Activated T-cell treated with anti-CD3 and anti-CD28 coated beads for 48 hours (primary cell): ENCODE measurements at places on chromosomes 16 and 17.

DNA sequence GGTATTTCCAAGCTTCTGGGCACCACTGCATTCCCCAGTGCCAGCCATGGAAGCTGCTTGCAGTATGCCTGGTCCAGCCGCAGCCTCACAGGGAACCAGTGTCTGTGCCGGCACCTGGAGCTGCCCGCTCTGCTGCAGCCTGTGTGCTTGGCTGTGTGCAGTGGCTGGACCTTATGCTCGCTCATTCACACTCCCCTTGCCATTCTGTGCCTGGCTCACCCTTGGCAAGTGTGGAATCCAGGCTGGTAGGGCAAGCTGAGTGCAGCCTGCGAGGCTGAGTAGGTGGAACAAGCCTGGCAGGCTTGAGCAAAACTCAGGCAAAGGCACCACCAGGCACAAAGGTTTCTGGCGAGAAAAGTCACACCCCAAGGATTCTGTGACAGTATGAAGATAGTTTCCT lies 144.0 kb downstream of the MYO1D start:
- no peak for DNase-seq

DNA sequence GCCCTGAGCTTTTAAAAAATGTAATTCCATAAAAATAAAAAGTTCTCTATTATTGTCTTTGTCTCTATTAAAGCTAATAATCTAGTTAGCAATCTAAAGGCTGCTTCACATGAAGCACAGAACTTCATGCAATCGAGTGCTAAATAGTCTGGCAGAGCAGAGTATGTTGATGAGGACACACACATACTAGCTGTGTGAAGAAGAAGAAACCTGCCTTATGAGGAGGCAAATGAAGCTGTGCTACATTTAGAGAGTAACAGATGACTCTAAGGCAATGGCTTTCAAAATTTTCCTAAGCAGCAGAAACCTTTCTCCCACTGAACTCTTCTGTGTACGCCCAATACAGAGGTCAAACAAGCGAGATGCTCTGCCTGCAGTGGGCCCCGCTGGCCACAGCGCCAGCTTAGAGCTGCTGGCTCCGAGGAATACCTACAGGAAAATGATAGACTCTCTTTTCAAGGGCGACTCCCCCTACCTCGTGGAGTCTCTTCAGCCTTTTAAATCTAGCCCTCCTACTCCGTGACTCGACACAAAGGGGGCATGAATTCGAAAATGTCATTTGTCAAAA lies 39.2 kb downstream of the GNA13 start:
- no peak for DNase-seq

- no peak for DNase-seq
Measured at GRCh38 chr16:31157136-31157535, 7.3 kb upstream of the PRSS36 start.

- no peak for DNase-seq
Measured at GRCh38 chr17:40266882-40267281, 20.8 kb upstream of the CDC6 start.

DNA sequence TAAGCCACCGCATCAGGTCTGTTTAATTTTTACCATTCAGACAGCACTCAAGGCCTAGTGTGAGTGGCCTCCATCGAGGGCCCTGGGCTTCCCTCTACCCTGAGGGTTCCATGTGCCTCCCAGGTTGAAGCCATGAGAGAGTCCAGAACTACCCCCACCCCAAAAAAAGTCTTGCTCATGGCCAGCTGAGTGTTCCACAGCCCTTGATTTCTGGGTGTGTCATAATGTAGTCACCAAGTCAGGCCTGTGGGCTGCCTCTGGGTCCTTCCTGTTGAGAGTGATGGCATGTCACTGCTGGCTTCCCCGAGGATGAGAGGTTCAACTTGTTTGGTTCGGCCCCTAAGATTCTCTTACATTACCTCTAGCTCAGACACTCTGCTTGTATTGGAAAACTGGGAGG lies 100.6 kb downstream of the PITPNC1 start:
- peak; percentile 52 for DNase-seq

GRCh38 chr16:83913245-83913633 lies 14.3 kb downstream of the MLYCD start:
- no peak for DNase-seq

- DNase-seq, result no peak
Measured at GRCh38 chr17:50584749-50585148, 24.2 kb downstream of the CACNA1G start.

GRCh38 chr16:67803894-67804293 lies 2.5 kb downstream of the RANBP10 start:
- no peak for DNase-seq

DNA sequence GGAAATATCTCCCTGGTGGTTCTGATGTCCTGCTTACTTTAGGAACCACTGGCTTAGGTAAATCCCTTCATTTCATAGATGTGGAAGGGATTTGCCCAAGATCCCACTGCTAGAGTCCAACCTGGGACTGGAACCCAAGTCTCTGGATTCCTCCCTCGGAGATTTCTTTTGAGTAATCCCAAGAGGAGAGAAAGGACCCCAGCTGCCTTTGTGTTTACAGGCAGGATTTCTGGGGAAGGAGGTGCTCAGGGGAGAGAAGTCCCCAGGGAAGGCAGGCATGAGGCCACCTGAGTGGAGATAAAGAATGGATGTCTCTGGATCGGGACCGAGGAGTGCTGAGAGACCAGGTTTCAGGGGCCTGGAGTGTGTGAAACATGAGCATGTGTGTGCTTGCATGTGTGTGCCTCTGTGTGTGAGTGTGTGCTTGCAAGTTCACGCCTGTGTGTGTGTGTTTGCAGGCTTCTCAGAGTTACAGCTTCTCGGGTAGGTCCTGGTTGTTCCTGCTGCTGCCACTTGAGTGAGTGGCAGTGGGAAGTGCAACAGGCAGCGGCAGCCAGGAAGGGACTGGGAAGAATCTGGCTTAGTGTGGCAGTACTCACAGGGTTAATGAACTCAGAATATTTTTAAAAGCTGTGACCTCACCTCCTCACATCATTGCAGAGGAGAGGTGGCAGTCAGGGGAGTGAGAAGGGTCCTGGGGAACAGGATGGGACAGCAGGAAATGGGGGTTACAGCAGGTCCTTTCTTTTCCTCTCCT lies 2.2 kb downstream of the KCNH6 start:
- DNase-seq, result no peak

- DNase-seq, result no peak
Measured at GRCh38 chr17:17893801-17894644, 57.2 kb upstream of the SREBF1 start.

GRCh38 chr16:10333321-10334032 lies 52.4 kb upstream of the ATF7IP2 start:
- DNase-seq, result no peak

DNA sequence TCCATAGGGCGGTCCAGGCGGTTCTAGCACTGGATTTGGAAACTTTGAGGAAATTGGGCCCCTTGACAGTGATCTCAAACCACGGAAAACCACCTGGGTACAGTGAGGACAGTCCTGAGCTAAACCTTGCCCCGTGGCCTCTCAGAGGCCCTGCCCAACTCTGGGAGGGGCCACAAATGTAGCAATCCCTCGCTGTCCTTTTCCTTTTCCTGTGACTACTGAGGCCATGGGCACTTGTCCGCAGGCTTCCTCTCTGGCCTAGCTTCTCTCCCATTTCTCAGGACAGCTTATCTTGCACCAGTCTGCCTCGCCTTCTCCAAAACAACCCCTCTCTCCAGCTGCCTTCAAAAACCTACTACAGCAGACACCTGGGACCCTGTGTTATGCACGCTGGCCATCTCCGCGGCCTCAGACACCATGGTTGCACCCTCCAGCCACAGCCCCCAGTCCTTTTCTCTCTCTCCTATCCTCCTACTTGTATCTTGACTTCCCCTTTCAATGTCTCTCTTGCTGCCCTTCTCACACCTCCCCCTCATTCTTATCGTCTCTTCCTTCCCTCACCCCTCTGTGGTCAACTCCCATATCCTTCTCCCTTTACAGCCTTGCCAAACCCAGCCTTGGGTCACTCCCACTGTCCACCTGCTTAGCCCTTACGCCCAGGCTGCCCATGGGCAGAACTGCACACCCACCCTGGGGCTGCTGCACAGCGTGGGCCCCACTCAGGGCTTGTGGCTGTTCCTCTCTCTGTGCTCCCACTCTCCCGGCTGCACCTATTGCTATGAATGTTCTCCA lies 7.6 kb downstream of the SCPEP1 start:
- DNase-seq, result no peak

GRCh38 chr16:54282202-54282927 lies 4.2 kb downstream of the IRX3 start:
- peak; percentile 41 for DNase-seq

GRCh38 chr17:51721730-51722129 lies 436.8 kb downstream of the CA10 start:
- DNase-seq, result no peak

GRCh38 chr17:8871081-8871581 lies 3.7 kb upstream of the PIK3R6 start:
- DNase-seq, result no peak

DNA sequence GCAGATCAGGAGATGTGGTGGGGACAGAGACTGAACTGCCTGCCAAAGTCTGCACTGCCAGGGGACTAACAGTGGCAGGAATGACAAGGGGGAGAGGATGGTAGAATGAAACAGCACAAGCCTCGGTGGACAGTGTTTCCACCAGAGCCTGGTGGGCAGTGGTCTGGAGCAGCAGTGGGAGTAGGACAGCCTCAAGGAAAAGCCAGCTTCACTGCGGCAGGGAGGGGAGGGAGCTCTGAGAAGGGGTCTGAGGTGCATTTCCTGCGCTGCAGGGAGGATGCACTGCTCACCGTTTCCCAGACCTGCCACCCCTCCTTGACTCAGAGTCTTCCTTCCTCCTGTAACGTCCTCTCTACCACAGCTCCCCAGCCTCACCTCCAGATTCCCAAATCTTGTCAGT lies 33.8 kb downstream of the MARCHF10 start:
- no peak for DNase-seq

GRCh38 chr17:41801374-41802271 lies 10.1 kb downstream of the P3H4 start:
- DNase-seq, result peak; percentile 64

- no peak for DNase-seq
Measured at GRCh38 chr16:27792486-27793248, 242.7 kb downstream of the KATNIP start.

GRCh38 chr17:29162909-29163341 lies 17.3 kb downstream of the MYO18A start:
- no peak for DNase-seq

- no peak for DNase-seq
Measured at GRCh38 chr16:980595-980854, 1.0 kb upstream of the SOX8 start.

DNA sequence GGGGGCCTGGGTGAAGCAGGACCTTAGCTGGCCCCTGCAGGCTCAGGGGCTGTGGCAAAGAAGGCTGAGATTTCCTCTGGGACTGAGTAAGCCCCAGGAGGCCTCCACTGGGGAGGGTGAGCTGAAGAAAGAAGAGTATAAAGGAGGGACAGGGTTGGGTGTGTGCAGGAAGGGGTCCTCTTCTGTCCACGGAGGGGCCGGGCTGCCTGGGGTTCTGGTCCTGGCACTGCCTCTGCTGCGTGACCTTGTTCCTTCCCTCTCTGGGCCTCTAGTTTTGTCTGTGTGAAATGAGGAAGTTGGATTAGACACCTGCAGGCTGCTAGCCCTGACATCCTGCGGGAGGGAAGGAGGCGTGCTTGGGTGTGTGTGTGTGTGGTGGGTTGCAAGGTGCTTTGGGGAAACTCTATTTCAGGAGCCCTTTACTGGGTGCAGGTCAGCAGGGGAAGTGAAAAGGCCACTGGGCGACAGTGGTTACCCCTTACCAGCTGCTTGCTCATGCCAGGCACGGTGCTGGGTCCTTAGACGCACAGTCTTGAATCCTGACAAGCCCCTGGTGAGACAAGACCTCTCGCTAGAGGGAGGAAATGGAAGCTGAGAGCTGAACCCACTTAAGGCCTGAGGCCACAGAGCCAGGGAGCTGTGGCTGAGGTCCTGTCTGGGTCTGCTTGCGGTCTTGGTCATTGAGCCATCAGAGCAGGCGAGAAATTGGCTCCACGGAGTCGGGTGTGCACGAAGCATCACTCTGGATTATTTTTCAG lies 60.7 kb downstream of the OR1D5 start:
- DNase-seq, result no peak

- DNase-seq, result peak; percentile 22
Measured at GRCh38 chr16:90057738-90058173, 19.4 kb downstream of the PRDM7 start.

DNA sequence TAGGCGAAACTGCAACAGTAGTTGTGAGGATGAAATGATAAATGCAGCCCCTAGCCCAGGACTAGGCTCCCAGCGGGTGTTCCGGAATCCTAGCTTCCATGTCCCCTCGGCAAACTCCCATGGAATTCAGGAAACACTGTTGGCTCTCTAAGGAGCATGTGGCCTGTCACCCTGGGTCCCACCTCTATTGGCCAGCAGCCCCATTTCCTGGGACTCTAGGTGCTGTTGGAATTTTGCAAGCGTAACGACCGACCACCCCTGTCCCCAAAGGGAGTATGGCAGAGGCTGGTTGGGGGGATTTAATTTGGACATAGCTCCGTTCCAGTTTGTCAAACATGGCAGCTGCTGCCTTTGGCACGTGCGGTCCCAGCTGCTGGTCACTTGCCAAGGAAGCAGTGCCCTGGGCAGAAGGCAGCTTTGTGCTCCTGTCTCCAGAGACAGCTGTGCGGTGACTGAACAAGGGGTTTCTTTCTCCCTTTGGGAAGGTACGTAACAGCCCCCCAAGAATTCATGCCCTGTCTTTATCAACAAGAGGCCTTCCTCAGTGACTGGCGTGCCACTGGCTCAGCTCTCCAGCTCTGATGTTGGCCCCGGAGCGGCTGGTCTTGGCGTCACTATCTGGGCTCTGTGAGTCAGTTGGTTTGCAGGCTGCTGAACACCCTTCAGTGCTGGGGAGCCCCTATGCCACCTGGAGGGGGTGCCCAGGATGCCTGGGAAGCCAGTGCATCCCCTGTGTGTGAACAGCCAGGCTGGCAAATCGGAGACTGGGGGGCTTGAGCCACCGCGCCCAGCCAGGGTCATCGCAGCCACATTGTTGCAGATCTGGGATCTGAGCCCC lies 235.2 kb upstream of the TNRC6C start:
- no peak for DNase-seq

DNA sequence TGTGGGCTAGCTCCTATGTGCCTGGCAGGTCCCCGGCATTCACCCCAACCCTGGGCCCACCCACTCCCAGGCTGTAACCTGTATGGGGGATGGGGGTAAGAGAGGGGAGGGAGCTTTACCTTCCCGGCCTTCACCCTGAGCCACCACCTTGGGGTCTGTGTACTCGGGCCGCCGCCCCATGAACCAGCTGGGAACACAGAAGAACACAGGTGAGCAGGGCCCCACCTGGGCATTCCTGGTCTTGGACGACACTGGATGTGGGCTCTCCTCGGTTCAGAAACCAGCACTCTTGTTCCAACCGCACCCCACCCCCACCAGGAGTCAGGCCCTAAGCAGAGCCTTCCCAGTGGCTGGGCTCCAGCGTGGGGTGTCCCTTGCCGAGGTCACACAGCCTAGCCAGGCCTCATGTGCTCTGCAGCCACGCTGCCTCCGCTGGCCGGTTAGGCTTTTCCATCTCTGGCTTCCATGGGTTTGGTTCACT lies 18.8 kb downstream of the B9D1 start:
- DNase-seq, result no peak

GRCh38 chr17:43832976-43833829 lies at the start of gene MPP3:
MPP3 (minus strand) TSS chr17:43833146; CDS start chr17:43831906, 1,240 bp downstream.
- peak; percentile 29 for DNase-seq

DNA sequence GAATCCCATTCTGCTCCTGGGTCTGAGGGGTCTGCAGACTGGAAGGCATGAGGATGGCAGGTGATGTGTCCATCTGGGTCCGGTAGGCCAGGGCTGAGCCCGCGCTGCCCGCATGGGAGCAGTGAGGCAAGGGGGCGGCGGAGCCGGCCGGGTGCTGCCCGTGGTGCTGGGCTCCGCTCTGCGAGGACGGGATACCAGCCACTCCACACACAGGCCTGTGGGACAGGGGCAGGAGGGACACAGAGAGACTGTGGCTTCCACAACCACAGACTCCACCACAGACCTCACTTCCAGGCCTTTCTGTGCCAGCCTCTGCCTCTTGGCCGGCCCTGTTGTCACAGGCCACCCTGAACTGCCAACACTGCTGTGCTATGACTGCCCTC lies 25.4 kb downstream of the MAP1LC3B start:
- DNase-seq, result no peak
